NCI-H1694 treated with DMSO at 0.1 percent for 48 hours (cell line): ENCODE measurements at places on chromosomes 1 and 21.

GRCh38 chr1:110426854-110427253 lies 19.4 kb upstream of the LAMTOR5 start:
- no peak for DNase-seq

DNA sequence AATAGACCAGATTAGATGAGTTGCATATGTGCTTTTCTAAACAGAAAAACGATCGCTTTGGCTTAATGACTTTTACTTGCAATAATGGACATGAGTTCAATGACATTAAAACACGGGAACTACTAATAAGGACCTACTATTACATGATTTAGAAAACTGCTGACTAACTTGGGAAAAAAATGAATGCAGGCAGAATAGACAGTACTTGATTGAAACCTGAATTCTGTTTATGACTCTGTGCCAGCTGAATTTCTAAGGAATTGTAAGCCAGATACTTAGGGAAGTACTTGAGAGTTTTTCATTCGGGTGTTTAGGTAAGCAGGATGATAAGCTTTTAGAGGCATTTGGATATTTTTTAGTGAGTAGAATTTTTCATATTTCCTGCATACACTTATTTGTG lies 12.0 kb downstream of the ADGRL2 start:
- no peak for DNase-seq

GRCh38 chr21:38396325-38396724 lies 102.0 kb downstream of the ERG start:
- DNase-seq = no peak

GRCh38 chr1:37677143-37677439 lies 15.2 kb upstream of the CDCA8 start:
- DNase-seq = no peak

DNA sequence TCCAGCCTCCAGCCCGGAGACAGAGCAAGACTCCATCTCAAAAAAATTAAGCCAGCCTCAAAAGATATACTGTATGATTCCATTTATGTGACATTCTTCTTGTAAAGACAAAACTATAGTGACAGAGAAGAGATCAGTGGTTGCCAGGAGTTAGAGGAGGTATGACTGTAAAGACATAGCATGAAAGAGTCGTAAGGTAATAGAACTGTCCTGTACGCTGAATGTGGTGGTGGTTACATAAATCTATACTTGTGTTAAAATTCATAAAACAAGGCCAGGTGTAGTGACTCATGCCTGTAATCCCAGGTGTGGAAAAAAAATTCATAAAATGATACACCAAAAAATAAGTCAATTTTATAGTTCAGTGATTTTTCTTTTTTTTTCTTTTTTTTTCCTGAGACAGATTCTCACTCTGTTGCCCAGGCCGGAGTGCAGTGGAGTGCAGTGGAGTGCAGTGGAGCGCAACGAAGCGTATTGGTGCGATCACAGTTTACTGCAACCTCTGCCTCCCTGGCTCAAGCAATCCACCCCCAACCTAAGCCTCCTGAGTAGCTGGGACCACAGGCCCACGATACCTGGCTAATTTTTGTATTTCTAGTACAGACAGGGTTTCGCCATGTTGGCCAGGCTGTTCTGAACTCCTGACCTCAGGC lies 84.9 kb upstream of the CXADR start:
- no peak for DNase-seq

DNA sequence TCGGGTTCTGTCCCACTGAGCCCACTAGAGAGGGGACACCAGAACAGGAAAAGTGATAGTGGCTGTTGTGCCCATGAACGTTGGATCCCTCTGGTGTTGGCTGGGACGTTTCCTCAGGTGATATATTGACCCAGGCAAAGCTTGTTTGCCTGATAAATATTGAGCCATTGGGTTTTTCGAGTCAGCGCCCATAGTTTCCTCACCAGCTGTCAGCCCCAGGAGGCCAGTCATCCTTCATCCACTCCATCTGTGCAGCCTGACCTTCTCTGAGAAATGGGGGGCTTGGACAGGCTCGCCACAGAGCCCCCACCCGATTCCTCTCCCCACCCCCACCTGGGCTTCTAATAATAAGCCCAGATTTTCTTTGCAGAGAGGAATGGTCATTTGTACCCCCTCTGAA lies 13.3 kb downstream of the DISP3 start:
- no peak for DNase-seq

GRCh38 chr21:45533361-45533845 lies 8.8 kb downstream of the SLC19A1 start:
- DNase-seq = no peak
